Right hindlimb (tissue), 1 donor: ENCODE measurements at places on chromosomes 5 and 9.

DNA sequence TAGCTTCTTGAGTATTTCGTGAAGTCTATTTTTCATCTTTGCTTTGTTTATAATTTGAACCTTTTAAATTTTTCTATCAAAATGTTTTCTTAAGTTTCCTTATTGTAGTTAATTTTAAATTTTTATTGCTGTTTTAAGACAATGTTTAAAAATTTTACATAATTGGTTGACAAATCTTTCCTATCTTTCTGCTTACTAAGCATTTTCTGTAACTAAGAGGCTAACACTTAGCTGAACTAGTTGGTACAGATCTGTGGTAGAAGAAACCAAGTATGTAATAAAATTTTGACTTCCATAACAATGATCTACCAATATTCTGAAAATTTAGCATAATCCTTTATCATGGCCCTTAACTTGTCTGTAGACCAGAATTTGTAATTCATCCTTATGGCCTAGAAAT lies 32.3 kb upstream of the TNPO1 start:
- DNase-seq = no peak

GRCh38 chr5:174459832-174460448 lies 264.4 kb upstream of the MSX2 start:
- no peak for DNase-seq

GRCh38 chr5:166594567-166594966 lies 1696.9 kb upstream of the WWC1 start:
- DNase-seq = no peak

DNA sequence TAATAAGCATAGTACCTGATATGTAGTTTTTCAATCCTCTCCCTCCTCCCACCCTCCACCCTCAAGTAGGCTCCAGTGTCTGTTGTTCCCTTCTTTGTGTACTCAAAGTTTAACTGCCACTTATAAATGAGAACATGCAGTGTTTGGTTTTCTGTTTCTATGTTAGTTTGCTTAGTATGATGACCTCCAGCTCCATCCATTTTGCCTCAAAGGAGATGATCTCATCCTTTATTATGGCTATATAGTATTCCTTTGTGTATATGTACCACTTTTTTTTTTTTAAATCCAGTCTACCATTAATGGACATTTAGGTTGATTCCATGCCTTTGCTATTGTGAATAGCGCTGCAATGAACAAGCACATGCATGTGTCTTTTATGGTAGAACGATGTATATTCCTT lies 20.5 kb downstream of the POLK start:
- no peak for DNase-seq

DNA sequence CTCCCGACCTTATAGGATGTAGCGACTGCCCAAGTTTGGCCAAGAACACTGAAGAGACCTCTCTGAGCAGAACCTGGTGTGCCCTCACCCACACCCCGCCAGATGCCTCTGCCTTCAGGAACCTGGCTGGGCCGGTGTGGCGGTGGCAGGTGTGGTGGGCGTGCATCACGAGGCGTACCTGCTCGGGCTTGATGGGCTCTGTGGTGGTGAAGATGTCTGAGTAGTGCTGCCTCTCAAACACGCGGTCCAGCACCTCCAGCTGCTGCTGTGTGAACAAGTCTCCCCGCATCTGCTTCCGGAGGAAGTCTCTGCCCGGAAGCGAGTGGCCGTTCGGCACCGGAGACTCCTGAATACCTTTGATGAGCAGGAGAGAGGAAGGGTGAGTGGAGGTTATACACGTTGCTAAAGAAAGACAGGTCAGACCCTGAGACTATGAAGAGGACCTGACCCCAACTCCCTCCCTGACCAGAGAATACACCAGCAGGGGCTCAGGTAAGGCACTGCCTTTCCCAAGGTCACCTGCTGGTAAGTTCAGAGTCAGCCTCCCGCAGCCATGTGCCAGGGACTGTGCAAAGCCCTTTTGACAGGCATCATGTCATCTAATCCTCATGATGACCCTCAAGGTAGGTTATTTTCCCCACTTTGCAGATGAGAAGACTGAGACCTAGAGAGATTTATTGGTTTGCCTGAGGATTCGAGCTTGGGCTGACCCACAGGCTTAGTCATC lies 67.5 kb downstream of the PAX5 start:
- DNase-seq = no peak

- no peak for DNase-seq
Observed at GRCh38 chr5:150731669-150732242, 27.1 kb downstream of the DCTN4 start.

- DNase-seq = no peak
Observed at GRCh38 chr5:98556712-98557111, 216.8 kb upstream of the RGMB start.

GRCh38 chr9:7980041-7980440 lies 180.5 kb upstream of the DMAC1 start:
- no peak for DNase-seq

GRCh38 chr9:81028504-81028903 lies 660.8 kb downstream of the TLE1 start:
- DNase-seq = no peak

DNA sequence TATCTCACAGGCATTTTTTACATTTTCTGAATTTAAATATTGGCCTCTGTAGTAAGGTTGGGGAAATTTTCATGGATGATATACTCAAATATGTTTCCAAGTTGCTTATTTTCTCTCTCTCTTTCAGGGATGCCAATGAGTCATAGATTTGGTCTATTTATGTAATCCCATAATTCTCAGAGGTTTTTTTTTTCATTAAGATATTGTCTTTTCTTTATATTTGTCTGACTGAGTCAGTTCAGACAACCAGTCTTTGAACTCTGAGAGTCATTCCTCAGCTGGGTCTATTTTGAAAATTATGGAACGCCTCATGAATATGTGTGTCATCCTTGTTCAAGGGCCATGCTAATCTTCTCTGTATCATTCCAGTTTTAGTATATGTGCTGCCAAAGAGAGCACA lies 223.2 kb downstream of the PCSK1 start:
- no peak for DNase-seq

- no peak for DNase-seq
Observed at GRCh38 chr5:81097713-81098112, 135.4 kb upstream of the CKMT2 start.

GRCh38 chr5:37375091-37375490 lies 4.0 kb upstream of the WDR70 start:
- DNase-seq = no peak

DNA sequence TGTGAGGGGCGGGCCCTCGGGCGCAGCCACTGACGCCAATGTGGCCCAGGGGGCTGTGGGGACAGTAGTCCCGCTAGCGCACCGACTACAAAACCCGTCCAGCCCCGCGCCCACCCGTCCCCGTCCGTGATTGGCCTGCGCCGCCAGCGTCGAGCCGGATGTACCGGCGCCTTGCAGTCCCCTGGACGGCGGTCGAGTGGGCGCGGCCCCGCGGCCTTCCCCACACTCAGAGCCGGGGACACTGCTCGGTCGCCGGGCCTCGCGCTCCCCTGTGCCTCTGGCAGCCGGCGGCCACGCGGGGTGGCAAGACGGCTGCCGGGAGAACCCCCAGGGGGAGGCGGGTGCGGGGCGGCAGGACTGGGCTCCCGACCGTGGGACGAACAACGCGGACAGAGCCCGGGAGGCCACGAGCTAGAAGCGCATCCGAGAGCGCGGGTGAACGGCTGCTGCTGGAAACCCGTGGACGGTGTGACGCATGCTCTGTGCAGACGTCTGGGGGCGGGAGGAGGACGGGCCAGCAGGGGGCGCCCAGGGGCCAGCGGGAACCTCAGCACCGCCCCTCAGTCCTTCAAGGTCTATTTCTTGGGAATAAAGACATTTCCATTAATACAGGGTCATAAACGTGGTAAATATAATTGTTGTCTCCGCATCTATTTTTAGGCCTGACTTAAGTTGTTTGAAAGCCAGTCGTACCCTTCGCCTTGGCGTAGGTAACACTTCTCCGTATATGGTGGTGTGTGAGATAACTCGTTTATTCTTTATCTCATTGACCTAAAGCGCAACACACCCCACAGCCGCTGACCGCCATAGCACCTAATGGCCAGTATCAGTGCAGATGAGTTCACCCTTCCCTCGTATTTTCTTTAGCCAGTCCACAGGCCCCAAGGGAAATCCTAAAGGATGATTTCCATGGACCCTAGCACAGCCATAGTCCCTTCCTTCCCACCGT lies 629 bp upstream of the BICD2 start:
- DNase-seq = peak; percentile 99

DNA sequence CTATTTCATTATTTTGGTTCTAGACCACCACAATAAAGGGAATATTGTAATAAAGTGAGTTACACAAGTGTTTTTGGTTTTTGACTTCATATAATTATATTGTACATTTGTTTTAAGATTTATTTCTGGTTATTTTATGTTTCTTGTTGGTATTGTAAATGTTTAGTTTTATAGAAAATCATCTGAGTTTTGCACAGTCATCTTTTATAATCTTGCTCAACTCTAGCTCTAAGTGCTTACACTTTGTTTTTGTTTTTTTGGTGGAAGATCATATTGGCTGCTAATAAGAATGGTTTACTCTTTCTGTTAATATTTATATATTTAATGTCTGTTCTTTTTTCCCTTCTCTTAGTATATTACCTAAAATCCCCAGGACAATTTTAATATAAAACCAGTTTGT lies 135.0 kb downstream of the CNTLN start:
- no peak for DNase-seq

DNA sequence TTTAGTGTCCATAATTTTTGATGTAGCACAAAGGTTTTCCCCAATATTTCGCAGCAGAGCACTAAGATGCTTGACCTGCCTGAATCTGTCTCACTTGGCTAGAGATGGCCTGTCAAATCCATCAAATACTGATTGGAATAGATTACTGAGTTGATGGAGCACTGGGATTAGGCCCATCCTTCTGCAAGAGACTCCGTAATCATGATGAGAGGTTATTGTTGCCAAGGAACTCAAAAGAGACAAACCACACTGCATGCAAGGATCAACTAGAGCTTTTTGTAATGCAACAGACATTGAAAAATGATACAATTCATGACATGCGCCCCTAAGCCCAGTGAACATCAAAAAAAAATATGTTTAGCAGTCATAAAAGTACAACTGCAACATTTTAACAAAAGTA lies 585.3 kb upstream of the GRAMD2B start:
- DNase-seq = no peak

DNA sequence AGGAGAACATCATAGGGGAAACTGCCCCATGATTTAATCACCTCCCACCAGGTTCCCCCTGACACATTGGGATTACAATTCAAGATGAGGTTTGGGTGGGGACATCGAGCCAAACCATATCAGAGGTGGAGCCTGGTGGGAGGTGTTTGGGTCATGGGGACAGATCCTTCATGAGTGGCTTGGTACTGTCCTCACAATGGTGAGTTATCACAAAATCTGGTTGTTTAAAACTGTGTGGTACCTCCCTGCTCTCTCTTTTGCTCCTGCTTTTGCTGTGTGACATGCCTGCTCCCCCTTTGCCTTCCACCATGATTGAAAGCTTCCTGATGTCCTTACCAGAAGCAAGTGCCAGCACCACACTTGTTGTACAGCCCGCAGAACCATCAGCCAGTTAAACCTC lies 16.2 kb upstream of the ZFR start:
- DNase-seq = no peak

GRCh38 chr9:93255494-93255867 lies 71.5 kb downstream of the WNK2 start:
- DNase-seq = no peak

DNA sequence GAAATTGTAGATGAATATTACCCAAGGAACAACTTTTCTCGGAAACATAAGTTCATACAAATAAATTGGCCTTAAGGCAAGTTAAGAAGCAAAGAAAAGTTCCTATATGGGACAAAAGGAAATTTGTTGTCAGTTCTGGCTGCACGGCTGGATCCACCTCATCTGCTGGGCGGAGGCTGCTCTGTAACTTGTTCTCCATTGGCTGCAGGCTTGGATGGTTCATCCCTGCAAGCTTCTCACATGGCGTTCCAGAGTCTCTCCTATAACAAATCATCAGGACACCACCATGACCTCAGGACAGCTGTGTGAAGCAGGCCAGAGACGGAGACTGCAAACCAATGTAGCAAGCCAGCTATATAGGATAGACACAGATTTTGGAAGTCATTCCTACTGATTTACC lies 81.4 kb upstream of the DAB2 start:
- DNase-seq = peak; percentile 88

DNA sequence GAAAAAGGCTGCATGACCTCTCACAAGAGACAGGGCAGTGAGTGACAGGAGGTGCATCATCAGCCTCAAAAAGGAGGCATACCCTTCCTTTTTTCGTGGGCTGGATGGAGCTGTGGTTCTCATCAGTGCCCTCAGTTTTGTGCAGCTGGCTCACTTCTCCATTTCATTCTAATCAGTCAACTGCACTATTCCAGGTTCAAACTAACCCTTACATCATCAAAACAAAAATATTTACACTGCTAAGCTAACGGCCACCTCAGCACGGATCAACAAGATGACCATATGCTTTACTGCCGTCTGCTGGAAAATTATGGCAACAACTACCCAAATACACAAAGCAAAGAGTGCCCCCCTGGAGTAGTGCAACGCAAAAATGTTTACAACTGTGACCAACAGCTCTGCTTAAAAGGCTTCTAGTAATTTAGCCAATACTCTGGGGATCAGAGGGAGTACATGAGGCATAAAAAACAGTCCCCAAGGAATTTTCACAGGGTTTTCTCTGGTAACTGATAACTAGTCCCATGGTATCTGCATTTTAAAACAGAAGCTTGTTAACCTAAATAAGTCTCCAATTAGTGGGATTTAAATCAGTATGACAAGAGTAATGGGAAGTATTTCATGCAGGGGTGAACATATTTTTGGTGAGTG lies 10.8 kb downstream of the KCNV2 start:
- peak; percentile 37 for DNase-seq
